ENCODE measurements at places on chromosomes 5 and 9.

DNA sequence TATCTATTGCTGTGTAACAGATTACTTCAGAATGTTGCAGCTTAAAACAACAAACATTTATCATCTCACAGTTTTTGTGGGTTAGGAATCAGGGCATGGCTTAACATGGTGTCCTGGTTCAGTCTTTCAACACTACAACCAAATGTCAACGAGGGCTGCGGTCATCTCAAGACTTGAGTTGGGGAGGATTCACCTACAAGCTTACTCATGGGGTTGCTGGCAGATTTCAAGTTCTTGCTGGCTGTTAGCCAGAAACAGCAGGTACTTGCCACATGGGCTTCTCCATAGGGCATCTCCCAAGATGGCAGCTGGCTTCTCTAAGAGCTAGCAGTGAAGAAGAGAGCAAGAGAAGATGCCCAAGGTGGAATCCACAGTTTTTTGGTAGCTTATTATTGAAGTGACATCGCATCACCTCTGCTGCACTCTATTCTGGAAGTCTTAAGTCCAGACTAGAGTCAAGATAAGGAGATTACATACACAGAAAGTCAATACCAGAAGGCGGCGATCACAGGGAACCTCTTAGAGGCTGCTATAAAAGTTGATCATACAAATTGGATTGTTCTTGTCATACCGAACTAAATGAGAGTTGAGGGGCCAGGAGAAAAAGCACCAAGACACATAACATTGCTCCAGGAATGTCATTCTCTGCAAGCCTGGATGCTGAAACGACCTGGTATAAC is 42.2 kb downstream of the C9orf153 start:
- DNase-seq: no peak

DNA sequence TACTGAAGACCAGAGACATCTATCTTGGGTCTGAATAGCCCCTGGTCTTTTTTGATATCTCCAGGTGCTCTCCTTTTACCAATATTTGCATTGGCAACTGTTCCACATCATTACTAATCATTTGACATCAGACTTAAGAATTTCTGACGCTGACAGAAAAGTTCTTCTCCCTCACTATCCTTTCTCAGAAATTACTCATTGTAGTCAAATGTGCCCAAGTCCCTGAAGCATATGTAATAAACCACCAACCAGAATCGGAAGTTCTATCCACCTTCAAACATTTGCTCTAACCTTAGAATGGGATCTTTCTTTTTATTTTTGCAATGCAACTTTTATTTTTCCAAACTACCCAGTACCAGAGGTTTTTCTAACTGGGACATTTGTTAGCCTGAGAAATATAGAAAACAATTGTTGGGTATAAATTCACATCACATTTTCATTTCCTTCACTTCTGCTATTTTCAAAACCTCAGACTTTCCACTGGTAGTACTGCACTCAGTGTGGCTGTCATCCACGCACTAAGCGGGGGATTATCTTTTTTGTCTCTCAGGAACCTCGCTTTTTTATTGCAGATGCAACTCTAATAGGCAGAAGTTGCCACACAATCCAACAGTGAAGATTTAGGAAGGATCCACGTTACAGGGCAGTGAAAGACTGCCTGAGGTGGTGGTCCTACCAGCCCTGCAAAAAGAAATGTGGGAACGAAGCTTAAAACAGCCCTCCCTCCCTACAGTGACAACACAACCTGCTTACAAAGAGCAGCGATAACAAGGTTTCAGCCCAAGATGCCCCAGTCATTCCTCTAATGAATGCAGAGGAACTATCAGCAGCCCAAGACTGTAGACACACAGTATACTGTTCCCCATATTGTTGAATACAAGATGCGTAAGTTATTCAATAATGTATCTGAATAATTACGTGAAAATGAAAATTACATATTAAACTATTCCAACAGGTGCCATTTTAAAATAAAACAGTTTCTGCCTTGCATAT is 201.2 kb downstream of the EBF1 start:
- no peak for DNase-seq

DNA sequence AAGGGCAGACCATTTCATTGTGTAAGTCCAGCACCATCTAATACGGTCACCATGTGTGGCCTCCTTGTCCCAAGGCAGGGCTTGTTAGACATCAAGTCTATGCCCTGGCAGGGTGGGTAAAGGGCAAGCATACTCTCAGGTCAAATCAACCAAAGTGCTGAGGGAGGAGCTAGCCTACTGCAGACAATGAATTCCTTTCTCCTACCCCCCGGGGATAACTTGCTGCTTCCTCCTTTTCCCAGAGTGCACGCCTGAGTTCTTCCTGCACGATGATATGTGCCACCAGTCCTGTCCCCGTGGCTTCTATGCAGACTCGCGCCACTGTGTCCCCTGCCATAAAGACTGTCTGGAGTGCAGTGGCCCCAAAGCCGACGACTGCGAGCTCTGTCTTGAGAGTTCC is 71.4 kb downstream of the RFK start:
- no peak for DNase-seq

GRCh38 chr5:24472518-24472917 is 172.3 kb downstream of the CDH10 start:
- DNase-seq: no peak

GRCh38 chr5:102932781-102933180 is 177.7 kb downstream of the PAM start:
- DNase-seq: no peak

- peak; percentile 54 for DNase-seq
Observed at GRCh38 chr9:129412814-129413536, 207.9 kb downstream of the C9orf50 start.

- no peak for DNase-seq
Observed at GRCh38 chr5:107567901-107568671, 102.7 kb downstream of the EFNA5 start.

GRCh38 chr9:16417749-16418148 is 452.7 kb downstream of the BNC2 start:
- no peak for DNase-seq
